ENCODE measurements at places on chromosomes 11 and 22. TPM values are rescaled to one million over a fixed set of nuclear protein-coding genes. Genes with fewer than 3 reads are reported as not detected.
A peak's percentile ranks its signal among the peaks of the same experiment; 100 is the strongest.

SLC22A8 gene
- total RNA-seq = not detected

GRCh38 chr11:126891556-126892217 is 108.9 kb downstream of the KIRREL3 start:
- H3K4me3 ChIP-seq = no peak overlapping the region
- no peak overlapping the region for H3K27ac ChIP-seq
- H3K36me3 ChIP-seq = no peaks in the 10 kb centered on the region
- no peak for DNase-seq
- H3K4me1 ChIP-seq = peaks cover 10% of the 10 kb centered on the region
- H3K27me3 ChIP-seq = no peaks in the 10 kb centered on the region

GRCh38 chr22:20114506-20115475 is 1.1 kb upstream of the RANBP1 start:
- peaks cover 30% of the 10 kb centered on the region for H3K4me1 ChIP-seq
- H3K4me3 ChIP-seq = peak overlapping the region; percentile 95
- H3K36me3 ChIP-seq = peaks cover 20% of the 10 kb centered on the region
- no peak for DNase-seq
- peak overlapping the region; percentile 89 for H3K27ac ChIP-seq
- H3K27me3 ChIP-seq = peaks cover 12% of the 10 kb centered on the region

- no peak for DNase-seq
- peaks cover 54% of the 10 kb centered on the region for H3K4me1 ChIP-seq
- H3K27me3 ChIP-seq = peaks cover under 1% of the 10 kb centered on the region
- no peak overlapping the region for H3K27ac ChIP-seq
- no peak overlapping the region for H3K4me3 ChIP-seq
- peaks cover 32% of the 10 kb centered on the region for H3K36me3 ChIP-seq
Observed at GRCh38 chr11:93736129-93736528, 5.2 kb downstream of the TAF1D start.

HTR3B gene
- 0.26 TPM for total RNA-seq

MPEG1 gene
- total RNA-seq = not detected

PRODH gene
- total RNA-seq = 0.09 TPM

FOLR2 gene
- not detected for total RNA-seq

Data from neural crest cell (in vitro differentiated cells).